Activated naive CD4-positive, alpha-beta T cell (primary cell): ENCODE measurements at places on chromosomes 12 and 14.
A peak's percentile ranks its signal among the peaks of the same experiment; 100 is the strongest.

DNA sequence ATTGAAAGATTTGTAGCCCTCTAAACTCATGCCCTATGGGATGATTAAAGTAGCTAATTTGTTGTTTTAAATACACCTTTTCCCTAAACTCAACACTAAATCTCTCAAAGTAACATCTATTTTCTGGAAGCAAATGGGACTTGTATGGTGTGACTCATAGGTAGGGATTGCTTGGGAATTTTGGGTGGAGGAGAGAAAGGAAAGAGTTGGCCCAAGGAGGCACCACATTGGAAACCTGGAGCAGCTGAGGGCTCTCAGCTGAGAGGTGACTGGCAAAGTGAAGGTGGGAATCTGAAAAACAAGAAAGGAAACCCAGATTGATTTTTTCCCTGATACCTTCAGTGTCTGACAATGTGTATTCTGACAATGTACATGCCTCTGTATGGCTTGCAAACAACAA, 114.8 kb upstream of the PRICKLE1 start:
- DNase-seq = no peak

- no peak for DNase-seq
Observed at GRCh38 chr14:89775946-89776345, 178.6 kb downstream of the EFCAB11 start.

GRCh38 chr14:64764641-64765520, 60.7 kb downstream of the PLEKHG3 start:
- peak; percentile 11 for DNase-seq

DNA sequence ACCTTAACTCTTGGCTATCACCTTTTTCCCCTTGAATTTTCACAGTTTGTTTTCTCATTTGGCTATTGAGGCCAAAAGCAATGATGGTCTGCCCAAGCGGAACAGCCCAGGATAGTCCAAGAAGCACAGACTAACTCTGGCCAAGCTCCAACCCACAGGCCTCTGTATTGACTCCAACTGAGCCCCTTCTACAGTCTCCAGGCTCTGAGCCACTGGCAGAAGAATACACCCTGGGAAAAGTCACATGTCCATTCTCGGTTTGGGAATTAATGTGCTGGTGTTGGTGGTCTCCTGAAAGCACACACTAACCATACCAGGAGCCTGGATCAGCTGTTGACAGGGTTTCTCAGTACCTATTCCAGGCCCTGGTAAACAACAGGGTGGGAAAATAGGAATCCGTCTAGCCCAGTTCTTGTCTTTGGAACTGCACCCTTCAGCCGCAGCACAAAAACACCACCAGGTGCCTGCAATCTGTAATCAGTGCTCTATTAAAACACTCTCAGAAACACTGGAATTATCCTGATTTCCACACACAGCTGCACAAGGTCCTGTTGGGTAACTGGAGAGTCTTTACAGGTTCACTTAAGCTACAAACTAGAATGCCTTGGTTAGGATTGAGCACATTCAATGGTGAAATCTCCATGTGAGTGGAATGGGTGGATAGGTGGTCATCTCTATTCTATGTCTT, 63.6 kb downstream of the STXBP6 start:
- DNase-seq = no peak

- no peak for DNase-seq
Observed at GRCh38 chr14:77574446-77575115, 41.9 kb downstream of the SPTLC2 start.

DNA sequence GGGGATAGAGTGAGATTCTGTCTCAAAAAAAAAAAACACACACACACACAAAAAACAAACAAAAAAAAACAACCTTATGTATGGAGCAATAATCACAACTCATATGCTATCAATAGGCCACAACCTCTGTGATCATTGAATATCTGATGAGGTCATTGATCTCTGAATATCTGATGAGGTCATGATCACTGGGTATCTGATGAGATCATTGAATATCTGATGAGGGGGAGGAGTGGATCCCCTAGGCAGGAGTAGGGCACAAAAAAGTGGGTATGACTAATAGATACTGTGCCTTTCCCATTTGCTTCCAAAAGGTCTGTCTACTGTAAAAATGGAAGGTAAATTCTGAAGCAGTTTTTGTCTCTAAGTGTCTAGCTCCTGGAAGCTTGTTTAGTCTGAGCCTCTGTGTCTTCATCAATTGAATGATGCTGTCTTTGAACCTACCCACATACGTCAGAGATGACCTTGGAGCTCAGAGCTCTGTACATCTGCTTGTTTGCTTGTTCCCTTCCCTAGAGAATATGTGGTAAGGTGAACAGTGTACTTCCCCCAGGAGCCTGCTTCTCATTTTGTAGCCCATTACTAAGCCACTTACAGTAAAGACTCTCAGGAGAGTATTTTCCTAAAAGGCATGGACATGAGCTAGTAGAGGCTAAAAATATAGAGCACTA, 13.6 kb downstream of the PAH start:
- DNase-seq = no peak

- no peak for DNase-seq
Observed at GRCh38 chr14:56992332-56992820, 182.1 kb upstream of the OTX2 start.

GRCh38 chr14:102492531-102492910, 17.1 kb downstream of the ANKRD9 start:
- DNase-seq = no peak

DNA sequence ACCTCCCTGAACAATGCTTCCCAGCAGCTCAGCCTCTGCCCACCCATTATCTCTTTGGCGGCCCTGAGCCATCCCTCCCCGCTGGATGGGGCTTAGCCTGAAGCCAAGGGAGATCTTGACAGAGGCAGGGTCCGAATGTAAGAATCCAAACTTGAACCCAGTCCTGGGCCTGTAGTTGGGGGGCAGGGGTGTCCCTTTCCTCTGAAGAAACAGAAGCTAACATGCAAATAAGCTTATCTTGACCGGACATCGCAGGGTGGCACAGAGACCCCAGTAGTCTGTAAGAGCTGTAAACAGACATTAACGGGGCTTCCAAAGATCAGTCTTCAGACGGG, 6.0 kb downstream of the DLK1 start:
- DNase-seq = no peak
